ENCODE measurements at places on chromosomes 3 and 15.

DNA sequence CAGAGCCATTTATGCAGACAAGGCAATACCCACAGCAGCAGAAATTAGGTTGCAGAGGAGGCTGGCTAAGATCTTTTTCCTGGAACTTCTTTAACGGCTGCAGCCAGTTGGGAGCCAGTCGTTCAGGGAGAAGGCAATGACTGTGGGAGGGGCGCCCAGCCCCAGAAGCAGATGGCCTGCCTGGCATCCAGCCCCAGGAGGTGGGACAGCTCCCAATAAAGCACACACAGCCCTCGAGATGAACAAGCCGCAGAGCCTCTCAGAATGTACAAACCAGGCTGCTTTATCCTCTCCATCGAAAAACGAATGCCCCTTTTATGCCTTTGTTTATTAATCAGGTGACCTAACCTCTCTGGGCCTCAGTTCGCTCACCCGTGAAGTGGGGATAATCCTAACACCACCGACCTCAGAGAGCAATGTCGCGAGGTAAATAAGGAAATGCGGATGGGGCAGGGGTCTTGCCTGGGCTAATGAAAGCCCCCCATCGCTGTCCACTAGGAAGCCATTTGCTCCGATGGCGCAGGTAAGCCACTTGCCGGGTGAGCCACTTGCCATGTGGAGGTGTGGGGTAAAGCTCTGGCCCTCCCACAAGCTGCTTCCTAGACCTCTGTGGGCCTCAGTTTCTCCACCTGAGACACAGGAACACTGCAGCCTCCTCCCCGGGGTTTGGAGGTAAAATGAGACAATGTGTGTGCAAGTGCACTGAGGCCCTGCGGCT, 35.8 kb downstream of the MGLL start:
- DNase-seq: peak; percentile 70

DNA sequence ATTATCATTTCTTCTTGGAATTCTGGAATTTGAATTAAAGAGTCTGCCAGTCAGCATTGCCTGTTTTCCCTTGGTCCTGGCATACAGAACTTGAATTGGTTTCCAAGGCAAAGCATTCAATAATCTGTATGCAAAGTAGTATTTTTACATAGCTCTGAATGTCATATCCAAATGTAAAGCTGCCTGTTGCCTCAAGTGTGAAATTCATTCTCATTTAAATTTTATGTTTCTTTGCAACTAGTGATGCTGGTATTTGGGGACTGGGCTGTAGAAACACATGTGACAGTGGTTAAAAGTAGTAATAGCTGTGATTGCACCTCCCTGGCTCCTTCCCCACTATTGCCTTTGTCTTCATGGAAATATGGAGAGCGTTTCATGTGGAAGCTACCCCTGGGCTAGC, 743.9 kb upstream of the GOLIM4 start:
- no peak for DNase-seq

- DNase-seq: no peak
Measured at GRCh38 chr3:40581166-40581565, 56.4 kb downstream of the ZNF621 start.

- DNase-seq: no peak
Measured at GRCh38 chr3:45785605-45786150, 10.7 kb downstream of the SLC6A20 start.

DNA sequence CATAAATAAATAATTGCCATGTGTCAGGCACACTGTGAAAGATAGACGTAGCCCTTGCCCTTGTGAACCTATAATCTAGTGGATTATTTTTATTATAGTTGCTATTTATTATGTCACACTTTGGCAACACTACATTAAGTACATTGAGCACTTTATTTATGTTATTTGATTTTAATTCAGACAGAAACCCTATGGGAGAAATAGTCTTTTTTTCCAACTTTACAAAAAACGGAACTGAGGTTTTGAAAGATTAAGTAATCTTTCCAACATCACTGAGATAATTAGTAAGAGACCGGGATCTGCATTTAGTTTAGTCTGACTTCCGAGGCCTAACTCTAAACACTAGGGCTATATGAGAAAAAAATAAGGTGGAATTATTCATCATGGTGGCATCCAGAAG, 2.8 kb upstream of the FILIP1L start:
- no peak for DNase-seq

DNA sequence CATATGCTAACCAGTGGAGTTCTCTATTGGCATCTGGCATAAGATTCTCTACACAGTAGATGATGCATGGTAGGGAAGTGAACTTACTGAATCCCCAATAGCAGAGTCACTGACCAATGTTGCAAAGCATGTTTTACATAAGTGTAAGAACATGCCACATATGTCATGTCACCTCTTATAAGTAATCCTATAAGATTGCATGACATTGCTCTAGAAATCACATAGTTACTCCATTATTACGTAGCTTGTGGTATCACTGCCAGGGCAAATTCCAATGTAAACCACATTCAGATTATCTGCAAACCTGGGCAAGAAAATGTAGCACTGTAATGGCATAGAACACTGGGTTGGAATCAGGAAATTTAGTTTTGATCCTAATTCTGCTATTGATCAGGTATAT, 198.2 kb upstream of the UMPS start:
- DNase-seq: no peak

DNA sequence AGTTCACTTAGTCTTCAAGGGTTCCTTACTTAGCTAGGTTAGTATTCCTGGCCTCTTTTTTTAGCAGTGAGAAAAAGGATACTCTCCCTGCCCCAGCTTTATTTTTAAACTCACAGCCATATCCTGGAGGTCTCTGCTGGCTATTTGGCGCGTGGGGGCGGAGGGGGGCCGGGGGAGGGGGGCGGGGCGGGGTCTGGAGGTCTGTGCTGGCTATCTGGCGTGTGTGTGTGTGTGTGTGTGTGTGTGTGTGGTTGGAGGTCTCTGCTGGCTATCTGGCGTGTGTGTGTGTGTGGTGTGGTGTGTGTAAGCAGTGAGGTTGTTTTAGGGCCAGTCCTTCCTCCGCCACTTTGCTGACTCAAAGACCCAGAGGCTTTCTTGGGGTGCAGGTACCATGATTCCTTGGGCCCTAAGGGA, 579 bp upstream of the PLAAT1 start:
- DNase-seq: no peak

- DNase-seq: no peak
Measured at GRCh38 chr3:72848703-72849081, 447 bp upstream of the SHQ1 start.

All from fibroblast of the conjunctiva (primary cell).